Activated CD8-positive, alpha-beta memory T cell treated with anti-CD3 and anti-CD28 coated beads, Interleukin-2, amount 10 ng/mL, durations not matched to agents 7 days and 5 days (primary cell): ENCODE measurements at places on chromosomes 5 and 9. TPM values are rescaled to one million over a fixed set of nuclear protein-coding genes. Genes with fewer than 3 reads are reported as not detected.

- DNase-seq: no peak
- no peak overlapping the region for H3K4me3 ChIP-seq
- no peaks in the 10 kb centered on the region for H3K36me3 ChIP-seq
Measured at GRCh38 chr5:141916522-141916921, 7.1 kb upstream of the DELE1 start.

- H3K4me1 ChIP-seq: no peaks in the 10 kb centered on the region
- no peak for DNase-seq
- no peak overlapping the region for H3K27ac ChIP-seq
- no peaks in the 10 kb centered on the region for H3K27me3 ChIP-seq
- H3K36me3 ChIP-seq: no peaks in the 10 kb centered on the region
Measured at GRCh38 chr5:158212917-158213316, 354.0 kb upstream of the CLINT1 start.

DNA sequence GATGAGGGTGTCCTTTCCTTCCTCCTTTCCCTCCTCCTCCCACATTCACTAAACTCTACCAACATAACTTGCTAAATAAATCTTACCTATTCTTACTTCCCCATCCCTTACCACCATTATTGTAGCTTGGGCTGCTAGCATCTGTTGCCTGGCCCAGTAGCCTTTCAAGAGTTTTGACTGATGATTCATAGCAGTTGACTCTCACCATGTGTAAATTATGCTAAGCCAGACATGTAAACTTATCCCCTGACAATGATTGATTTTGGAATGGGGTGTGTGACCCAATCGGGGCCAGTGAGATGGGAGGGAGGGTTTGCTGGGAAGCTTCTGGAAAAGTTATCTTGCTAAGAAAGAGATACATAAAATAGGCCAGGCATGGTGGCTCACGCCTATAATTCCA is 161.8 kb upstream of the SPRY4 start:
- H3K27me3 ChIP-seq: peaks cover 3% of the 10 kb centered on the region
- no peak overlapping the region for H3K4me3 ChIP-seq
- H3K4me1 ChIP-seq: no peaks in the 10 kb centered on the region
- DNase-seq: no peak
- H3K36me3 ChIP-seq: no peaks in the 10 kb centered on the region

- H3K27ac ChIP-seq: no peak overlapping the region
- no peaks in the 10 kb centered on the region for H3K36me3 ChIP-seq
- no peak for DNase-seq
- H3K4me1 ChIP-seq: peaks cover 10% of the 10 kb centered on the region
- no peak overlapping the region for H3K4me3 ChIP-seq
- no peaks in the 10 kb centered on the region for H3K27me3 ChIP-seq
Measured at GRCh38 chr5:81177061-81177460, 56.1 kb upstream of the CKMT2 start.

DNA sequence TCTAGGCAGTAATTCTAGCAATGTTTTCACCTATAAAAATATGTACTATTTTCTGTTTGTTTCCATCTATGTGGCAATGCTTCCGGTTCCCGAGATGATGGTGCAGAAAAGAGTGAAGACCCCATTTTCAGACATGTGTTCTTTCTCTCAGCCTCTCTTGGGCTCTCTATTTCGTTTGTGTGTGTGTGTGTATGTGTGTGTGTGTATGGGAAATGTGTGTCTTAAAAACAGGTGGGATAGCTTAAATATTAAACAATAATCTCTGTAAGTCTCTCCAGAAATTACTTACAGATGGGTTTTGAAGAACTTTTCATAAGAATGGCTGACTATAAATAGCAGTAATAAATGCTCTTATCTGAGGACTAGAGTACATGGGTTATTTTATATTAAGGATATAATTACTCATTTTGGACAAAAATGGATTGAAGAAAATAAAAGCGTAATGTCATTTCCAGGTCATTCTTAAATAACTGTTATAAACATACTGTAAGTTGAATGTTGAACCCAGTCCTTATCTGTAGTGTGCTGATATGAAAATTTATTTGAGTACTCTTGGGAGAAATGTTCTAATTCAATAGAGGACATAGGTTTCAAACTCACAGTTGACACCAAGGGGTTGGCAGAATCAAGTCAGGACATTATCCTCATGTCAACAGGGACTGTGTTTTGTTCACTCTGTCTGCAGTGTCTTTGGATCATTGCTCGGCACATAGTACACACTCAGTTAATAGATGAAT is 31.1 kb downstream of the PCSK5 start:
- no peak for DNase-seq
- no peaks in the 10 kb centered on the region for H3K4me1 ChIP-seq
- no peak overlapping the region for H3K4me3 ChIP-seq

GRCh38 chr5:10046676-10047075 is 203.0 kb downstream of the ATPSCKMT start:
- H3K27ac ChIP-seq: no peak overlapping the region
- no peaks in the 10 kb centered on the region for H3K36me3 ChIP-seq
- H3K27me3 ChIP-seq: no peaks in the 10 kb centered on the region
- no peak for DNase-seq
- H3K4me1 ChIP-seq: no peaks in the 10 kb centered on the region

DNA sequence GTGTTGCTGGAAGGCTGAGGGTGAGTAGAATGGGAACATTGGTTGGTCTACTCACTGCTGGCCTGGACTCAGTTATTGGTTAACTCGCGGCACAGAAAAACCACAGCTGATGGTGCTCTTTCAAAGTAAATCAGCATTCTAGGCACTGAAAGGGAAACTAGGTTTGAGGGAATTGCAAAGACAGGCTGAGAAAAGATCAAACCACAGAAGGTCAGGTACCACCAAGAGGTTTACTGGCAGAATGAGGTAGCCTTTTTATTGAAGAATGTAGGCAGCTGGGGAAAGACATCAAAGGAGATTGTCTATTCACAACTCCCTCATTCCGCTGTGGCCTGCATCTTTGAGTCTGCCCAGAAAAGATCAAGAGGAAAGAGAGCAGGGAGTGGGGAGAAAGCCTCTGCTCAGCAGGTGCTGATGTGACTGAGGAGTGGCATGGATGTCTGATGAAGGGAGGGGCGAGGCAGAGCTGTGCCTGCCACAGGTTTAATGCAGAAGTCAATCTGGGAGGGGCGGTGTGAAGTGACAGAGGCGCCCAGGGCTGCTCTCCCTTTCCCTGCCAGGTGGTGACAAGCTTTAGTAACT is 255.5 kb downstream of the MAN2A1 start:
- H3K4me3 ChIP-seq: no peak overlapping the region
- no peak for DNase-seq
- H3K27me3 ChIP-seq: peaks cover 5% of the 10 kb centered on the region
- H3K4me1 ChIP-seq: peaks cover 16% of the 10 kb centered on the region

DNA sequence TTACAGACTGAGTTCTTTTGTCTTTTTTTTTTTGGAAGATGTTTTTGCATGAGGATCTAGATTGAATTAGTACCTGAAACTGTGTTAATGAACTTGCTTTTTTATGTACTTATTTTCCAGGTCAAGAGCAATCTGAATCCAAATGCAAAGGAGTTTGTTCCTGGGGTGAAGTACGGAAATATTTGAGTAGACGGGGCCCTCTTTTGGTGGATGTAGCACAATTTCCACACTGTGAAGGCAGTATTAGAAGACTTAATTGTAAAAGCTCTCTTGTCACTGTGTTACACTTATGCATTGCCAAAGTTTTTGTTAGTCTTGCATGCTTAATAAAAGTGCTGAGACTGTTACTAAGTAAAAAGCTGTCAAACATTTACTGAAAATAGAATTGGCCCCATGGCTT is 14.5 kb downstream of the SLC23A1 start:
- H3K36me3 ChIP-seq: peaks cover 43% of the 10 kb centered on the region
- no peak overlapping the region for H3K4me3 ChIP-seq
- H3K27me3 ChIP-seq: no peaks in the 10 kb centered on the region
- no peak overlapping the region for H3K27ac ChIP-seq

DNA sequence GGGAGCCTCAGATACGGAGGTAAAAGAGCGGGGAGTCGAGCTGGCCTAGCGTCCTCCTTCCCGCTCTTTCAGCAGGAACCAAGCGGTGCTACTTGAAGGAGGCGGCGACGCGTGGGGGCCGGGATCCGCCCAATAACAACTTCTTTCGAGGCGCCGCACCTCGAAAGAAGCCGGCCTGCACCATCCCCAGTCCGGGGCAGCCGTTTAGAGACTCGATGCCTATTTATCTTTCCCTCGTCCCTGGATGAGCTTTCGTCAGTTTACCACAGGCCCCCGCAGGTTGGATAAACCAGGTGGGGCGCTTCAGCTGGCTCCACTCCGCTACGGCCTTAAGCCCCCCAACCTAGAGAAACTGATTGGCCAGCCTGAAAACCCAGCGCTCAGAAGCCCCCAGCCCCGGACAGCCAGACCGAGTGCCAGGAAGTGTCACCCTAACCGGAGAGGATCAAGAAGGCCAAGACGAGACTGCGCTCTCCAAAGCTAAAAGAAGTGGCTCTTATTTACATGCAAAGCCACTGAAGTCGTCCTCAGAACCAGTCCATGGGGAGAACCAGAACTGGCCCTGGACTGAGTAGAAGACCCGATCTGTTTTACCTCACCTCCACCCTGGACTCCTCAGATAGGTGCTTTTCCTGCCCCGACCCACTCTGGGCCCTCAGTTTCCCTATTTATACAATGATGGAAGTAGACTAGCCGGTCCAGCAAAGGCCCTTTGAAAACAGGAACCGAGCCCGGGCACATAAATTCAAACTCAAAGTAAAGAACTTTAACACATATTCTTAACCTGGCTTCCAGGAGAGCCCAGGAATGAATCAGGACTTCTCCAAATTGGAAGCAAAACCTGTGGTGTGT is 1.4 kb downstream of the HAND1 start:
- peaks cover 94% of the 10 kb centered on the region for H3K27me3 ChIP-seq
- no peak for DNase-seq
- no peak overlapping the region for H3K4me3 ChIP-seq

DNA sequence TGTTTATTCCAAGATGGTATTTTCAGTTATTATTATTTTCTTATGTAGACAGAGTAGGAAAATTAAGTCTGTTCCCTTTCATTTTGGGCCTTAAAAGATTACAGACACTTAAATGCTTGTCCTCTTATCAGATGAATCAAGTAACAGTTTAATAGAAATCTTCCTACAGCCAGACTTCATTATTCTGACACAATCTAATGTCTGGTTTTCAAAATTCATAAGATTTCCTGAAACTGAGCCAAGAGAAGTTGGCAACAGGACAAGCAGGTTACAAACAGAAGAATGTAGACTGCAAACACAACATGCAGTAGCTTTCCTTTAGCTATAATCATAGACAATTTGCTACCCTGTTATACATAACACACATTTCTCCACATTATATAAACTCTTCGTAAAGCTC is 130.5 kb downstream of the FBXL17 start:
- H3K36me3 ChIP-seq: no peaks in the 10 kb centered on the region
- no peak overlapping the region for H3K4me3 ChIP-seq
- H3K27me3 ChIP-seq: no peaks in the 10 kb centered on the region

DNA sequence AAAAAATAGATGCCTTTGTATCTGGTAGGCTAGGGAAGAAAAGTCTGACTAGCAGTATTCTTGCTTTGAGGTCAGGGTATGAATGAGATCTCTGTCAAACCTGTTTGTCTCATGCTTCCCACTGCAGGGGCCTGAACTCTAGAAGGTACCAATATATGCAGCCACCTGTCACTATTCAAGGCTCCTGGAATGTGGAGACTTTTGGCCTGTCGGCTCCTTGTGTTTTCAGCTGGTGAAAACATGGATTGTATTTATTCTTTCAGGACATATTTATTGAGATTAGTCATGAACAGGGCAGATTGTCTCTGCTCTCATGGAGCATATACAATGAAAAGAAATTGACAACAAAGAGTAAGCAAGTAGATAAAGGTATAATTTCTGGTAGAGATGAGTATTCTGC is 255.8 kb downstream of the ARHGAP26 start:
- H3K27ac ChIP-seq: no peak overlapping the region
- peaks cover 17% of the 10 kb centered on the region for H3K36me3 ChIP-seq
- no peak for DNase-seq
- peaks cover 48% of the 10 kb centered on the region for H3K27me3 ChIP-seq

- H3K4me3 ChIP-seq: no peak overlapping the region
- no peaks in the 10 kb centered on the region for H3K4me1 ChIP-seq
- no peaks in the 10 kb centered on the region for H3K36me3 ChIP-seq
Measured at GRCh38 chr9:82080265-82080664, 91.7 kb downstream of the SPATA31D1 start.

GRCh38 chr5:134079748-134080581 is 34.5 kb upstream of the TCF7 start:
- no peaks in the 10 kb centered on the region for H3K36me3 ChIP-seq
- no peak overlapping the region for H3K4me3 ChIP-seq
- peaks cover 26% of the 10 kb centered on the region for H3K4me1 ChIP-seq
- peaks cover 35% of the 10 kb centered on the region for H3K27me3 ChIP-seq
- H3K27ac ChIP-seq: no peak overlapping the region

DNA sequence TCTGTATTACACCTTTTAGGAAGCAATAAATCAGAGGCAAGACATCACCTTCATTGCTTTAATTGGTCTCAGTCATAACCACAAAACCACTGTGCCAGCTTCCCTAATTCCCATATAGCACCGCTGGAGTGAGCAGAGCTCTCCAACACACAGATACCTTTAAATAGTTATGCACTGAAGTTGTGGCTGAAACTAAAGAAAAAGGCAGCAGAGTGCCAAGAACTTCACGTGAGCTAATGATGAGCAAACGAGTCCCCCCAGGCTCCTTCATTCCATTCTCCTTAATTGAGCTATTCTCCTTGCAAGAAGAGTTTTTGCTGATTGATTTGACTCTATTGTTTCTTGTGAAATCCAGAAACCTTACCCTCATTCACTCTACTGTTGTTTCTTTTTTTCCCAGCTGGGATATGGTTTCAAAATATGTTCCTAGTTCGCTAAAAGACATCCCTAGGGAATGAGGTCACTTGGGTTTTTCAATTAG is 501.5 kb downstream of the SPATA31D1 start:
- no peak overlapping the region for H3K4me3 ChIP-seq
- no peak overlapping the region for H3K27ac ChIP-seq
- no peak for DNase-seq
- H3K27me3 ChIP-seq: no peaks in the 10 kb centered on the region

DNA sequence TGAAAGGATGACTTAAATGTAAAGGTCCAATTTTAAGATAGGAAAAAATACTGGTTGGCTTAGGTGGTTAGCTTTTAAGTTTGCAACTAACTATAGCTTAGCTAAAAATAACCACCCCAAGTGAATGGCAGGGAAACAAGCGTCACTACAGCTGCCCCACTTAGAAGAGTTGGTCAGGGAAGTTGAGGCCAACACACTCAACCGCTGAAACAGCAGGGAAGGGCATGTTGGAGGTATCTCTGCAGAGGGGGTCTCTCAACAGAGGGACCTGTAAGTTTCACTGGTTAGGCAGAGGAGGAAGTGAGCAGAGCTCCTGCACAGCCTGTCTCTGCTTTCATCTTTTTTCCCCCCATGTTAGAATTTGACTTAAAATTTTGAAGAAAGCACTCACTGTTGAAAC is 75.3 kb downstream of the LHFPL2 start:
- DNase-seq: no peak
- peaks cover 23% of the 10 kb centered on the region for H3K27me3 ChIP-seq
- H3K36me3 ChIP-seq: no peaks in the 10 kb centered on the region
- no peak overlapping the region for H3K27ac ChIP-seq
- peaks cover 3% of the 10 kb centered on the region for H3K4me1 ChIP-seq
- H3K4me3 ChIP-seq: no peak overlapping the region

- no peak overlapping the region for H3K4me3 ChIP-seq
- peaks cover 6% of the 10 kb centered on the region for H3K27me3 ChIP-seq
- DNase-seq: no peak
- H3K27ac ChIP-seq: no peak overlapping the region
- no peaks in the 10 kb centered on the region for H3K36me3 ChIP-seq
Measured at GRCh38 chr9:104778802-104779201, 14.9 kb downstream of the NIPSNAP3B start.

Gene FGF1
- total RNA-seq: not detected

Gene KCTD16
- total RNA-seq: 0.19 TPM

Gene CEP120
- 29.4 TPM for total RNA-seq

Gene INSL4
- total RNA-seq: not detected

Gene TMC1
- total RNA-seq: not detected

Gene PCDHGC4
- total RNA-seq: not detected

Gene BTNL8
- total RNA-seq: not detected

Gene C9orf153
- total RNA-seq: not detected

Gene ASB6
- 26.4 TPM for total RNA-seq

Gene SPRY4
- 0.14 TPM for total RNA-seq
